ENCODE measurements at places on chromosomes 4 and X.

- no peak for DNase-seq
These were observed 181.6 kb downstream of the PCDH7 start for GRCh38 chr4:30901461-30902451.

- DNase-seq = no peak
These were observed 63.2 kb downstream of the TRMT44 start for GRCh38 chr4:8503801-8504200.

DNA sequence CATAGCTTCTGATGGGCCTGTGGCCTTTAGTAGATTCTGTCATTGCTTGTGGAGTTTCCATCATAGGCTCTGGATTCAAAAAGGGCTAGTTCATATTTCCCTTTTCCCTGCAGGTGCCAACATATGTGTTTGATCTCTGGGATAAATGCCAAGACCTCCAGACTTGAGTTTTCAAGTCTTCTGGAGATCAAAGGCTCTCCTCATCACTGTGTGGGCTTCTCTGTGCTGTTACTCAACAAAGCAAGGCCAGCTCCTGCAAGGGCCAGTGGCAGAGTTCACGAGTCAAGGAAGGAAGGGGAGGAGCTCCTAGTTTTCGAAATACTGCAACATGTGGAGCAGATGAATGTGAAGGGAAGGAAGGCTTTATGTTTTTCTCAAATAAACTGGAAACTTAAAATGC is 62.7 kb upstream of the SCML1 start:
- peak; percentile 71 for DNase-seq

DNA sequence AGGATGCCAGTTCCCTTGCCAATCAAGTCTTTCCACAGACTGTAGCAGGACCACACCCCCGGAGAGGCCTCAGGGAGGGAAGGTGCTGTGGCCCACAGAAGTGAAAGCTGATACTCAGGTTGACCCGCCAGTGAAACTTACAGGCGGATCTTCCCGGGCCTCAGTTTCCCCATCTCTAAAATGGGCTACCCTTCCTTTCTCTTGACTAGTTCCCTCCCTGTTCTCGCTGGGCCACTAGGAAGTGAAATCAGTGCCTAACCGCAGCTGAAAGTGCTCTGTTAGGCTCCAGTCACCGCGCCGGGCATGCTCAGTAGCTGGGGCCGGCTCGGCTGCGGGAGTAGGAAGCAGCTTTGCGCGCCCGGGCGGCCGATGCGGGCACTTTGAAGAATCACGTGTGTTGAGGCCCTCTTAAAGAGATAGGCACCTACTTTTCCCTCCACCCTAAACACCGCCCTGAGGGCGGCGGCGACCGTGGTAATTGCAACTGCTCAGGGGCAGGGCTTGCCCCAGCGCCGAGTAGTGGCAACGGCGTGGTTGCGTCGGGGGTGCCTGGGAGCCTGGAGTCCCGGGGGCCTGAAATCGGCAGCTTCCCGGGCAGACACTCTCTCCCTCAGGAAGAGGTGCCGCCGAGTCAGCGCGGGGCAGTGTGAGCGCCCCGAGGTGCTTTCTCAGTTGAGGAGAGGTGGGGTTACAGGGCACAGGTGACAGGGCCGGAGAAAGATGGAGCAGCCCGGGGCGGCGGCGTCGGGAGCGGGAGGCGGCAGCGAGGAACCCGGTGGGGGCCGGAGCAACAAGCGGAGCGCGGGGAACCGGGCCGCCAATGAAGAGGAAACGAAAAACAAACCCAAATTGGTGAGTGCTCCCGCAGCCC is at the start of gene DIAPH2:
Gene DIAPH2, plus strand, starts transcription at position 504 of the 871 bp plus-strand sequence.
- peak; percentile 85 for DNase-seq

DNA sequence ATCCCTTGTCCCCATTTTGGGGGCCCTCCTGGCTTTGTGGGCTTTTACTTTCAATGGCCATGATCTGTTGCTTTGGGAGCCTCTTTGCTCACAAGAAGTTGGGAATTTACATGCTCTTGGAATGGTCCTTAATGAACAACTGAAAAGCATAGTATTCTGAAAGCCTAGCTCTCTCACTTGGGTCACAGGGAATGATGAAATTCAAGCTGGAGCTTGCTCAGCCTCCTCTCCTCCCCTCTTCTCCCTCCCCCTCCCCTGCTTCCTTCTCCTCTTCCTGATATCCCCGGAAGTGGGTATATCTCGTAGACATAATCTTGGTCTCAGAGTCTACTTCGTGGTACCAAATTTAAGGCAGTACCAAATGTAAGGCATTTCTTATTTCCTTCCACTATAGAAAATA is 400.6 kb upstream of the NR3C2 start:
- no peak for DNase-seq

DNA sequence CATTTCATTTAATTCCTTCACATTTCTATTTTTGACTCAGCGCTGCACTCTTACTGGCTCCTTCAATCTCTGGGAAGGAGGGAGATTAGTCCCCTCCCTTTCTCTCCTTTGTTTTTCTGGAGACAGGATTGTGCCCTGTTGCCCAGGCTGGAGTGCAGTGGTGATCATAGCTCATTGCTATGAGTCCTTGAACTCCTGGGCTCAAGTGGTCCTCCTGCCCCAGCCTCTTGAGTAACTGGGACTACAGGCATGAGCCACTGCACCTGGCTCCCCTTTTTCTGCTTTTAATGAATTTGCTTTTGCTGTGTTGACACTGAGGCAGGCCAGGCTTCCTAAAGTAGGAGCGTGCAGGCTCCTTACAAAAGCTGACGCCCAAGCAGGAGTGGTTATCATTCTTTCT is 10.5 kb downstream of the TBC1D14 start:
- no peak for DNase-seq

- DNase-seq = peak; percentile 50
These were observed 59.1 kb downstream of the MRPL1 start for GRCh38 chr4:77921701-77922100.

GRCh38 chr4:70734168-70734954 is 12.6 kb downstream of the RUFY3 start:
- DNase-seq = peak; percentile 81

DNA sequence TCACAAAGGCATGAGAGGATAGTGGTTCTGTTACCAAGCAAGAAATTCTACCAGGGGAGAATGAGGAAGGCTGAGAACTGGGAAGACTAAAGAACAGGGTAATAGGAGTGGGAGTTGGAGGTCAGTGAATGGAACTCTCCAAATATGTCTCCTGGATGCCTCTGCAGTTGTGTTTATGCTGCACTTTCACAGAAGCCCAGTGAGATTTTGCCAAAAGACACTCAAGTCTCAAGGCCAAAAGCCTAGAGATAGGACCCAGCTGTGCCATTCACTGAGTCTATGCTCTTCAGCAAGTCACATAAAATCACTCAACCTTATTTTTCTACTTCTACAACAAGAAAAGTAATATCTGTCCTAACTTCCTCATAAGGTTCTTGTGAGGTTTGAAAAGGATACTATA is 285.4 kb downstream of the UNC5C start:
- no peak for DNase-seq

DNA sequence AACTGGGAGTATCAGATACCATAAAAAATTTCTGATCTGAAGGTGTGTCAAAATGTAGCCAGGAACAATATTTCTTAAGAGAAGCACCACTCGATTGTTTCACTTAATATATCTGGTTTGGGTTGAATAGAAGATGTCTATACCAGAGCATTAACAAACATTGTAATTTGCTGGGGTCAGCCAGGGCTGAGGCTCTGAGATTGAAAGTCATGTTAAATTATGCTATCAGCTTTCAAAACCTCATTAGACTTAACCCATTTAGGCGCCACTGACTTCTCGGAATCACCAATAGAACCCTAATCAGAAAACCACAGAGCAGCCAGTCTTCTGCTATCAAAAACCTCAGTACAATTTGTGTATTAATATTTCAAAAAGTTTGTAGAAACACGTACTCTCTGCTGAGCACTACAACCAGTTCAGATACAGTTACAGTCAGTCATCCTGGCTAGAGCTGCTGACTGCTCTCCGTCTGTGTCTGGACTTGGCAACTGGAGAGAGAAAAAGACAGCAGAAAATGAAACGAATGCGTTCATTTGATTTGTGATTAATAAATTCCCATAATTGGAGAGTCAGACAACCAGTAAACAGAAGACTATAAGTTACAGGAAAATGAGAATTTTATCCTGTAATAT is 848.6 kb upstream of the PABPC4L start:
- no peak for DNase-seq

DNA sequence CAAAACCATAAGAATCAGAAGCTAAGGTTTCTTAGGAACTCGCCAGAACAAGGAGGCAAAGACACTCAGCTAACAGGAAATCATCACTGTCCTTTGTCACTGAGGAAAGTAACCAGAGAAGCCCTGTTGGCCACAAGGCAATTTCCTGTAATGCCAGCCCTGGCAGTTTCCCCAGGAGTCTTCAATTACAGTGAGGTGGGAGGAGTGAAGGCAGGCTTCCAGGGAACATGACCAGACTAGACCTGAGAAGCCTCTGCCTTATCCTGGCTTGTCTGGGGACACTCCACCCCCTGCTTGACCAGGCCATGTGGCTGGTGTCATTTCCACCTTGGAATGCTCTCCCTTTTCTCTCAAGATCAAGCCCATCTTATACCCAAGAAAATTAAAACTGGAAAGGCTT is 125.3 kb downstream of the COL4A6 start:
- no peak for DNase-seq

DNA sequence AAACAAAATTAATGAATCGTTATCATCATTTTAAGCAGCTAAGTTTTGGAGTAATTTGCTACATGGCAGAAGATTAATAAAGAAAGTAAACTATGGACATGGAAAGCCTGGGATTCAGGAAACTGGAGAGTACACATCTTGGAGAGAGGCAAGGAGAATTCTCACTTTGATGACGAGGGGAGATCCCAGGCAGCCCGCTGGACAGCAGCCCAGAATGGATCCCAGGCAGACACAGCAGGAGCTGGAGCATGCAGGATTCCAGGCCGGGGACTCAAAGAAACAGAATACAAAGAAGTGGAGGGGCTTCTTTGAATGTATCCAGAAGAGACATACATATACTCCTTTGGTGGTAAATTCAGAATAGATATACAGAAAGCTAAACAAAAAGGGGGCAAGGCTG is 118.0 kb upstream of the ATP6AP2 start:
- DNase-seq = no peak

DNA sequence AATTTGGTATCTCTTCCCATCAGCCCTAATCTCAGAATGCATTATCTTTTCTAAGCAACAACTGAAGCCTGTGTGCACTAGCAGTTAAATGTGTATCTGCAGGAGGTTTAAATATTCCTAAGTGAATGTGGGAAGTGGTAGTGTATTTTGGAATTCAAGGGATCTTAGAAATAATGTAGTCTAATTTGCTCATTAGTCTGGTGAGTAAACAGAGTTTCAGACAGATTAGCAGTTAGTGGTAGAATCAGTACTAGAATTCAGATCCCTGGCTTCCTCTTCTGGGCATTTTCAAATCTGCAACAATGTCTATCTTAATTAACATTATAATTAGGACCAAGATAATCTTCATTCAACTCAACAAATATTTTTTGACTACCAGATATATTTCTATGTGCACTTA is 11.7 kb upstream of the CXCL2 start:
- DNase-seq = no peak

DNA sequence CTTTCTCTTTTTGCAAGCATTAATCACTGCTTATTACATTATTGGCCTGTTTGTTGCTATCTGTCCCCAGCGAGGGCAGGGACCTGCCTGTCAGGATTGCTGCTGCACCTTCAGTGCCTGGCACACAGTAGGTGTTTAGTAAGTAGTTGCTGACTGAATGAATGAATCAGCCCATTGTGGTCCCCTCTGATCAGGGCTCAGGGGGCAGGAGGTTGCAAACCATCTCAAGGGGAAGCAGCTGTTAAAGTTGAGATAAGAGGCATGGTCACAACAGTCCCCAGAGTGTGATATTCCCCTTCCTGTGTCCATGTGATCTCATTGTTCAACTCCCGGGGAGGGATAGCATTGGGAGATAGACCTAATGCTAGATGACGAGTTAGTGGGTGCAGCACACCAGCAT is 85.4 kb downstream of the WFS1 start:
- no peak for DNase-seq

DNA sequence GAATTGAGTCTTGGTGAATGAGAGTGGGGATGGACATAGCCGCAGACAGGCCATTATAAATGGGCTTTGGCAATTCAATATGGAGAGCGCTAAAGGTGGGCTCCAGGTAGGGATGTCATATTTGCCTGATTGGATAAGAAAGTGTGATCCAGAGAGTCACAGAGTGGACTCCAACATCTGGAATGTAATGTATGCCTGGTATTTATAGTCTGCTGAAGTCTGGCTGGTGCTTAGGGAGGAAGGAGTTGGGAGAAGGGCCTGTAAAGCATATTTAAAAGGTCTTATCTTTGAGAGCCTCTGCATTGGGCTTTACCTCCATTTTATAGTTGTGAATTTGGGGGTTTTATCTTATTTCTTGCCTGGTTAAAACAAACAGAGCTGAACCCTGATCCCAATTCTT is 153.2 kb downstream of the GALNTL6 start:
- no peak for DNase-seq

- DNase-seq = no peak
These were observed 16.3 kb downstream of the SPON2 start for GRCh38 chr4:1156069-1156468.

DNA sequence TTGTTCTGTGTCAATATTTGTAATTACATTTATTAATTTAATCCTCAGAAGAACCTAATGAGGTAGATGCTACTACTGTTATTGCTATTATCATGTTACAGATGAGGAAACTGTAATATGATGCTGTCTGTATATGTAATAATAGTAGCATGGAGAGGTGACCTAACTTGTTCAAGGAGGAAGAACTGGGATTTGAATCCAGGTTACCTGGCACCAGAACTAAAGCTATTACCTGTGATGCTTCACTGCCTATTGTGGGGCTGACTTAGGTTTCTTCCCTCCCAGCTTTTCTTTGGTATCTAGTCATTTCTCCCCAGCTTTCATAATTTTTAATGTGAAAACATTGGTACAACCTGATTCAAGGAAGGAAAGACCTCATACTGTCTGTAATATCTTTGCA is 43.6 kb downstream of the RAPGEF2 start:
- DNase-seq = no peak

- no peak for DNase-seq
These were observed 120.0 kb upstream of the GLRA2 start for GRCh38 chrX:14409341-14409740.

DNA sequence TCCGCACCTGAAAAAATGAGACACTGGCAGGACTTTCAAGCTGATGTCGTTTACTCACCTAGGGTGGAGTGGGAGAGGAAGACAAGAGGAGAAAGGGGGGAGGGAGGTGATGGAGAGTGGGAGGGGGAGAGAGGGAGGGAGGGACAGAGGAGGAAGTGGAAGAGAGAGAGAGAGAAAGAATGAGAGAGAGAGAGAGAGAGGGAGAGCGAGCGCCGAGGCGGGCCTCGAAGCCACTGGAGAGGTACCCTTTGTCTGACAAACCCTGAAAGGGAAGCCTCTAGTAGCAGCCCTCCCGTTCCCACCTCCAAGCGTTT is 296 bp upstream of the ADGRL3 start:
- no peak for DNase-seq

Data from suppressor macrophage (primary cell).